Ecto neural progenitor cell (in vitro differentiated cells): ENCODE measurements at places on chromosomes 3 and 15.
A peak's percentile ranks its signal among the peaks of the same experiment; 100 is the strongest.

- DNase-seq, result no peak
Observed at GRCh38 chr3:125622381-125622791, 27.1 kb upstream of the OSBPL11 start.

GRCh38 chr15:83282776-83283137 is 1.7 kb downstream of the BNC1 start:
- no peak for DNase-seq

DNA sequence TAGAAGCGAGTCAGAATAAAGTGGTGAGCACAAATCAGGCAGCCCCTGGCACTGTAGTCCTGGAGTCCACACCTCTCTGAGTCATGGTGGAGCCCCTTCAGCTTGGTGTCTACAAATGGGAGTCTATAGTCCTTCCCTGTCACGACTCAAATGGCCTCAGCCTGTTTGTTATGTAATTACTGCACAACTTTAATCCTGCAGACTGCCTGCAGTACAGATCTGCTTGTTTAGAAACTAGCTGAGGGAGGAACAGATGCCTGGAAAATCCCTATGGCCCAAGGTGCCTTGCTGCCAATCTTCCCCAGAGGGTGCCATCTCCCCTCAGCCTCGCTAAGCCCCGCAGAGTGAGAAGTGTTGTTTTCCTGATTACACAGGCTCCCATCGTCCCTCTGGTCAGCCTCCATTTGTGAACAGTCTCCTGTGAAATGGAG is 3.9 kb upstream of the CXCR6 start:
- no peak for DNase-seq

DNA sequence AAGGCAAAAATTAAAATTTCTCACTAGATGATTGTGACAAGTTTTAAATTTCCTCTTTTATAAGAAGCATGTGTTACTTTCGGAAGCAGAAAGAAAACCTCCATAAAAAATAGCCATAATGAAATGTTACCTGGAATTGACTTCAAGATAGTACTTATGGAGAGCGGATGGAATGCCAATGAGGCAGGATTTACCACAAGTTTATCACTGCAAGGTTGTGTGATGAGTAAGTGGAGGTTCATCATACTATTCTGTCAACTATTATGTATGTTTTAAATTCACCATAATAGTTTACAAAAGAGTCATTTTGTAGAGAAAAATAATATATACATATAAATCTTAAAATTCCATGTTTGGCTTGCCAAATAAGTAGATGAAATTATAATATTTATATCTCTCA is 230.3 kb downstream of the SCAPER start:
- DNase-seq, result no peak

- no peak for DNase-seq
Observed at GRCh38 chr3:178966299-178967176, 105.1 kb downstream of the ZMAT3 start.

GRCh38 chr15:41980654-41981323 is 8.4 kb upstream of the EHD4 start:
- peak; percentile 11 for DNase-seq

DNA sequence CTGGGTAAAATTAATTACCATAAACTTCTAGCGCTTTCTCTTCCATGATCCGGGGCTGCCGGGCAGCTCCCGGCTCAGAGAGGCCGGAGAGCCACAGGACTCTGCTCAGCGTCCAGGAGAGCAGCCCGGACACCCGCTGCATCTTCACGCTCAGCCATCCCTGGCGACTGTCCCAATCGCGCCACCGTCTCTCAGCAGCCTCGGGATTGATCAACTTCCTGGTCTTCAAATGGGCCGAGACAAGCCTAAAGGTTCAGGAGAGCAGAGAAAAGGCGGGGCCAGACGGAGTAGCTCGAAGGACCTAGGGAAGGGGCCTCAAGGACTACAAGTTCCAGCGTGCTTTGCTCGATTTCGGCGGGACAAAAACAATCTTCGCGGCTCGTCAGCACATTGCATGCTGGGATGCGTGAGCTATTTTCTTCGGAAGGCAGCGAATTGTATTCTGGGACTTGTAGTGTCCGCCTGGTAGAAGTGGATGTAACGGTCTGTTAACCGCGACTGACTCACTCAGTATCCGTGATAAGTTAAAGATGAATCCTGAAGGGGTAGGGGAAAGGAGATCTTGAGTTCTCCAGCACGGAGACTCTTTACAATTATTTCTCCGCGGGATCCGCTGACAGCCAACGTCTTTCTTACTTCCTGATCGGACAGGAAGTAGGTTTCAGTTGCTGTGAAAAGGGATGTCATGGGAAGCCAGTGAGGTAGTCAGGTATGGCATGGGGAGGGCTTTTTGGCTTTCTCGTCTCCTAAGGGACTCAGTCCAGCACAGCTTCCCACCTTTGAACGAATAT is at the start of gene CIAO2A:
CIAO2A (minus strand) TSS at position 212 of the 791 bp plus-strand sequence; CDS start at position 142, 70 bp downstream.
- DNase-seq, result peak; percentile 95

DNA sequence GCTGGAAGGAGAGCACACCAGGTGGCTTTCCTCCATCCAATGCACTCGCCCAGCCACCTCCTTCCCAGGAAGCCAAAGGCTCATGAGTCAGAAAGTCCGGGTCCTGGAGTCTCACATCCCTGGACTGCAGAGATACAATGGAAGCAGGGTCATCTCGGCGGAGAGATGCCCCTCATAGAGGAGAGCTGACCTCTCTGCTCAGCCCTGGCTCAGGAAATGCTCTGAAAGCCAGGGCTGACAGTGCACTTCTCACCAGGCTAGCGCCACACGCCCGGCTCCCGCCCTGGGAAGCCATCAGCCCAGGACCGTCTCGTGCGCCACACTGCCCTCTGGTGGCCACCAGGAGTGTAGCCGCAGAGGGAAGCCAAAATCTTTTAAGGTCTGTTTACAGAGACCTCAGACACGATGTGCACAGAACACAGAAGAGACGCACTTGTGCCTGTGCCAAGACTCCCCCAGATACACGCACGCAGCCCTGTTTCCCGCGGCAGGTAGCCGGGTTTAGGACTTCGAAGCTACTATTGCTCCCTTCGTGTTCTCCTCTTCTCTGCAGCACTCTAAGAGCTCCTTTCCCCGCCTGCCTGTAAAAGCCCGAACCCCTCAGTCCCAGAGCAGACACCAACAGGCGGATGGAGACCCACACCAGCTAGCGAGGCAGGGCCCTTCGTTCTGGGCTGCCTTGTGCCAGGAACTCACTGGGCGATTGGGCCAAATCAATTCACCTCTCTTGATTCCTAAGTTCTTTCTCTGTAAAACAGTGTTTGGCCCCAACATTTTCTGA is 9.7 kb downstream of the NTRK3 start:
- peak; percentile 92 for DNase-seq

- DNase-seq, result no peak
Observed at GRCh38 chr3:18396428-18396827, 28.7 kb downstream of the SATB1 start.

DNA sequence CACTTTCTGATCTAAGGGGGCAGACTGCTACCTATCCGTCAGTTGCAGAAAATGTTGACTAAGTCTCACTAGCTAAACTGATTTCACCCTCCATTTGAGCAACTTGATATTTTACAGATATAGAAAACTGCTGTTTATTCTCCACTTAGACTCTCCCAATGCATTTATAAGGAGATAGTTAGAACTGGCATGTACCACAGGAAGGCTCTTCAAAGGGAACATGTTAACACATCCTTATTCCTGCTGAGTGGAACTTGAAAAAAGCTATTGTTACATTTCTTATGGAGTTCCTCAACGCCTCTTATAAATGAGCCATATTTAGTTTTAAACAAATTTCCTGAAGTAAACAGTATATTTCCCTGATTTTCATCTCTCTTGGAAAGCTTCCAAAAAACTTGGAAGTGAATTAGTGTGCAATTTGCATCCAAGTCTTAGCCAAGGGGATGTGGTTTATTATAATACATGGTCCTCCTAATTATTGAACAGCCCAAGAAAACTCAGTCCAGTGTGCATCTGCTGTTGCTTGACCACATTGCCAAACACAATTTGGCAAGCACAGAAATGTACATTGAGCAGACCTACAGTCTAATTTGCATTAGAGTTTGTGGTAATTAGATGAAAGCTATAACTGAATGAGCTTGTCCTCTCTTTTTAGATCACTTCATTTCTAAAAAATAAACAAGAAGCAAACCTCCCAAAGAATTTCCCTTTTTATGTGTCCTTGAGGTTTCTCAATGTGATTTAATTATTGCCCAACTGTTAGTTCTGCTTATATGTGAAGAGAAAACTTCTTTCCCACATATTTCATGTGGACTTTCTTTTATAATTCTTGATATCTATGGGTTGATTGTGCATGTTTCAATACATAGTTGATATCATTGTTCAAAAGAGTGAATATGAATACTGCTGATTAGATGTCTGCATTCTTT is 72.6 kb upstream of the DPH6 start:
- DNase-seq, result no peak

GRCh38 chr15:62977952-62978811 is 64.4 kb upstream of the TPM1 start:
- no peak for DNase-seq

- no peak for DNase-seq
Observed at GRCh38 chr3:53888232-53888631, 3.4 kb downstream of the SELENOK start.

DNA sequence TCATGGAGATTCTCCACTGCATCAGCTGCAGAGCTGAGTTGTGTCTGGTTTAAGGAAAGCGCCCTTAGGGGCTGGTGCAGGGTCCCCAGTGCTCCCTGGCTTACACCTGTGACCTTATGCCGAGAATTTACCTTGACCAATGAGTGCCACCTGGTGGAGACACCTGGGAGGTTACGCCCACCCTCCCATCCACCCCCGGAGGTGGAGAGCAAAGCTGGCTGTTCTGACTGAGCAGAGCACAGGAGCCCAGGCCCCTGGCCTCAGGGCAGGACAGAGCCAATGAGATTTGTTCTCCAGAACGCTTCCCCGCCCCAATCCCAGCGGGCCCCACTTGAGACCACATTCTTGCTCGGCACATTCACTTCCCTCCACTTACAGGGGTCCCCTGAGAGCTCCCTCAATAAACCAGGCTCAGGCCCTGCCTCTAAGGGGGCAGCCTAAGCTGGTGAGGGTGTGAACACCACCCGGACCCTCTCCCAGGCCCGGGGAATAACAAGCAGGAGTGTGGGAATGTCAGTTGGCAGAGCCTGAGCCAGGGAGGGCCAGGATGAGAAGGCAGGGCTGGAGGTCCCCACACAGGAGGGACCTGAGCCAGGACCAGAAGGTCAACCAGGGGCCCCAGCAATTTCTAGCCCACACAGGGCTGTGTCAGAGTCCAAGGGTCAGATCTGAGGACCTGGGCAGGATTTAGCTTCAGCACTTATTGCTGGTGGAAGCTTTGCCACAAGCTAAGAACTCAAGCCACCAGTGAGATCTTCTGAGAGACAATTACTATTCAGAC is 117.1 kb downstream of the TPRA1 start:
- peak; percentile 79 for DNase-seq

DNA sequence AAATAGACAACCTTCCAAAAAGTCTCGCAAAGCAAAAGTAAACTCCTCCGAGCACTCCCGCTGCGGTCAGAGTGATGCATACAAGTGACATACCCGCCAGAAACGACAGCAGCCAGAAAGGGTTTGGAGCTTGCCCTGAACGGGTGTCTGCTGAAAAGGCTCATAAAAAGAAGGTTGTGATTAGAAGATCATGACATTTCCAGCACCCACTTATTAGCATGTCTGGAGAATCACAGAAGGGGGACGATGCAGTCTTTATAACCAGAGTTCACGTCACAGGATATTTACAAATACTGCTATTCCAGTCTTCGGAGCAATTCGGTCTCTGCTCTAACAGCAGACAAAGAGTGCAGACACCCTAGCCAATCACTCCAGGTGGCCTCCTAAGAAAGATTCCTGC is 59.1 kb upstream of the FRMD4B start:
- no peak for DNase-seq

- no peak for DNase-seq
Observed at GRCh38 chr3:32483772-32484171, 18.9 kb downstream of the CMTM6 start.

- no peak for DNase-seq
Observed at GRCh38 chr3:138423316-138423715, 11.1 kb upstream of the ESYT3 start.

DNA sequence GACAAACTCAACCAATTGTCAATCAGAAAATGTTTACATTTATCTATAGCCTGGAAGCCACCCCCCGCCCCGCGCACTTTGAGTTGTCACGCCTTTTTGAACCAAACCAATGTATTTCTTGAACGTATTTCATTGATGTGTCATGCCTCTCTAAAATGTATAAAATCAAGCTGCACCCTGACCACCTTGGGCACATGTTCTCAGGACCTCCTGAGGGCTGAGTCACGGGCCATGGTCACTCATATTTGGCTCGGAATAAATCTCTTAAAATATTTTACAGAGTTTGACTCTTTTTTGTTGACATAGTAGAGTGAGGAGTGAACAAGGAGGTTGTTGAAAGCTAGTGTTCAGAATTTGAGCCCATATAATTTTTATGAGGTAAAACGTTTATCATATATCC is 6.5 kb downstream of the MCTP2 start:
- no peak for DNase-seq

- DNase-seq, result no peak
Observed at GRCh38 chr15:34610354-34610753, 26.9 kb upstream of the GOLGA8B start.
